ENCODE measurements at places on chromosomes 5 and 9.

DNA sequence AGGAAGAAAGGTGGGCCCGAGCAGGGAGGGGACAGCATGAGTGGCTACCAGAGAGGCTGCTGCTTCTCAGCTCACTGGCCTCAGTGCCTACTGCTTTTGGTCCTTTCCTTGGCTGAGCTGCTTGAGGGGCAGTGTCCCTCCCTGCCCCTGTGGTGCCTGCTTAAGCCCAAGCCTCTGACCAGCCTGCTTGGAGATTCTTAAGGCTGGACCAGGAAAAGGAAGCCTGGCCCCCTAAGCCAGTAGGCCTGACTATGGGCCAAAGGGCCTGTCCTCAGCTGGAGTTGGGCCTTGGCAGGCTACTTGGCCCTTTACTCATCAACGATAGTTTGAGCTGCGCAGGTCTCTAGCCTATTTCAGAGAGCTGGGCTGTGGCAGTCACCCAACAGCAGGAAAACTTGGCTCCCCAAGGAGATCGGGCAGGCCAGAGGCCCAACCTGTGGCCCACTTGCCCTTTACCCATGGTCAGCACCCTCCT lies 24.9 kb downstream of the TCF7 start:
- no peak for DNase-seq

GRCh38 chr5:132483101-132483500 lies 7.5 kb downstream of the IRF1 start:
- no peak for DNase-seq

DNA sequence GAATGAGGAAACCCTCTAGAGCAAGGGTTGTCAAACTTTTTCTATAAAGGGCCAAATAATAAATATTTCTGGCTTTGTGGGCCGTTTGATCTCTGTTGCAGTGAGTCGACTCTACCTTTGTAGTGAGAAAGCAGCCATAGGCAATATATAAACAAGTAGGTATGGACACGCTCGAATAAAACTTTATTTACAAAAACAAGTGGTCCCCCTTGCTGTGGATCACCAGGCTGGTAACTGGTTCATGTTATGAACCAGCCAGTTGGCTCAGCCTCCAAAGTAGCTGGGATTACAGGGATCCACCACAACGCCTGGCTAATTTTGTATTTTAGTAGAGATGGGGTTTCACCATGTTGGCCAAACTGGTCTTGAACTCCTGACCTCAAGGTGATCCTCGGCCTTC lies 118.5 kb downstream of the GPBP1 start:
- no peak for DNase-seq

DNA sequence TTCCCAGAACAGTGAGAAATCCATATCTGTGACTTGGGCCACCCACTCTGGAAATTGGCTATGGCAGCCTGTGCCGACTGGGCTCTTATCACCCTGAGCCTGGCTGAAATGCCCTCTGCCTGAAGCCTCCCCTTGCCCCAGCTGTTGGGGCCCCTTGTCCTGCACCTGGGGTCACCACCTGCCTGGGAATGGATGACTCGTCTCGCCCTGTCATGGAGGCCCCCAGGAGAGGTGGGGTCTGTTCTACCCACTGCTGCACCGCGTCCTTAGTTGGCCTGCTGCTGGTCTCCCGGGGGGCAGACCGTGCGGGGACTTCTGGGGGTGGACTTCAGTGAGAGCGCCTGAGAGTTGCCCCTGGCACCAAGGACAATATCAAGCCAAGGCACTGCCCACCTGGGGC lies 46.6 kb upstream of the COL5A1 start:
- no peak for DNase-seq

GRCh38 chr5:147055850-147056566 lies 177.5 kb upstream of the PPP2R2B start:
- DNase-seq = no peak

- DNase-seq = peak; percentile 63
Observed at GRCh38 chr9:106622164-106622487, 240.8 kb upstream of the ZNF462 start.

DNA sequence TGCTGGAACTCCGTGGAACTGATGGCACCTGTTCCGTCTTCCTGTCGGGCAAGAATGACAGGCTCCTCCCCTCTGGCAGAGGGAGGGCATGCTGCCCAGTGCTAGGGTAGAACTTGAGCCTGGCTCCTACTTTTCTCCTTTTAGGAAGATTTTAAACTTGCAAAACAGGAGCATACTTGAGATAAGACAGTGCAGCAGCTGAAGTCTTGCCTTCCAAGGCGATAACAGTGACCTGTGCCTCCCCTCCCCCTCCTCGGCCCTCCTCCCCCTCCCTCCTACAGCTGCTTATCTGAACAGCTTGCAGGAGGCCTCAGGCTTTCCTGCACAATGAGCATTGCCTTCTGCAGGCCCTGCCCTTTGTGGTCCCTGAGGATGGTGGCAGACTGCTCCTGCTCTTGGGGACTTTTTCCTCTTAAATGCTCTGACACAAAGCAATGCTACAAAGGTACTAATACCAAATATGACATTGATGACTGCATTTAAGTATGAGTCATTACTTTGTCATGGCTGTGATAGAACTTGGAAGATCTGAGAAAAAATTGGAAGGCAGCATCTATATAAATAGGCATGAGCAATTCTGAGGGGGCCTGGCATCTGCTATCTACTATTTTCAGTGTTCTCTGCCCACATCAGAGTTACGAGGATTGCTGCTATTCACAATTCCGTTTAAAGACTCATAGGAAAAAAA lies 2.0 kb downstream of the GADD45G start:
- no peak for DNase-seq

DNA sequence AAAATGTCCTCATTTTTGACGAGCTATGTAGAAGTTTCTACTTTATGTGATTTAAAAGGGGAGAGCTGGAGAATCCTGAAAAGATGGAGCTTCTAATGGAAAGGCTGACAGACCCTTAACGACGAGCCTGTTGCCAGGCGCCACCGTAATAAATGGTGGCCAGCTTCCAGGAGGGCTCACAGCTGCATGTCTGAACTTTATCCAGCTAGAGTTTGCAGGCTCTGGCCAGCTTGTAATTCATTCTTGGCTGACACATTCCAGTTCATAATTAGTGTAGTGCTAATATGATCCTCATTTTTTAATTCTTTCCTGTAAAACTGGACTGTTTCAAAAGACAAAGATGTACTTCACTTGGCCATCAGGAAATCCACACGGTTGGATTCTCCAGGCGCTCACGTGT lies 246.7 kb downstream of the GAS1 start:
- DNase-seq = no peak

DNA sequence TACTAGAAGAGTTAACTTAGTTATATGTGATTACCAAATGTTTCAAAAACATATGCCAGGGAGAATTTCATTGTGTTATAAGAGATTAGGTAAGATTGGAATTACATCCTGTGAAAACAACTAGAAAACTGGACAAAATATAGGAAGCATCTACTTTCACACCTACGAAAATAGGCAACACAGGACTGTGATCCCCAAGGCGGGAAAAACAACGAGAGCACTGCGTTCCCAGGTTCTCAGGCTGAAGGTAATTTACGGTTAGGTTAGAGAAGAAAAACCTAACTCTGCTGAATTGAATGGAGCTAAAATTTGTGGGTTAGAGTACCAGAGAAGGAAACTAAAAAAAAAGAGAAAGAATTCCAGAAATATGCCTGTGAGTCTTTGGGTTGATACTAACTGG lies 28.4 kb downstream of the ACOT12 start:
- DNase-seq = no peak

- DNase-seq = no peak
Observed at GRCh38 chr5:35754481-35754880, 102.2 kb upstream of the IL7R start.

DNA sequence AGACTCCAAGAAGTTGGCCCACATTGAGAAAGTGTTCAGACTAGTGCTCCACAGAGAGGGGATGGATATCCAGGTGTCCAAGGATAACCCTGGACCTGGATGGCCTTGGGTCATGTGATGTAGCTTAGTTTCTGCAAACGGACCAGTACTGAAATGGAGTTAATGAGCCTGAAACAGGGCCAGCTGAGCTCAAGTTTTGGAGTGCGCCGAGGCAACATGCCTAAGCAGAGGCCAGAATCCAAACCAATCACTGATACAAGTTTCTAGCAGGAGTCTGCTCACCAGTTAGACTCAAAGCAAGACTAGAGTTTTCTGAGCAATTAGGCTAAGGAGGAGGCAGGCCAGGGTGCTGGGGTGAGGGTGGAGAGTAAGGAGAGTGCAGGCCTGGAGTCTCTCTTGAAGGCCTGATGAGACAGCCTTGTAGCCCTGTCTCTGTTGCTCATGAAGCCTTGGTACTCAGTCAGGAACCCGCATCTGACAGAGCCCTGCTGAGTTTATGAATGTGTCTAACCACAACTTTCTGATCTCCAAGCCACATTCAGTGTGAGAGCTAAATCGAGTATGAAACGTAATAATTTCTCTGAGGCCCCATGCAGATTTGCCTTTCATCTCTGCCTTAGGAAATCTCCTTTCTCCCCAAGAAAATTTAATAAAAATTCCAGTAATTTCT lies 68.9 kb upstream of the EQTN start:
- no peak for DNase-seq

DNA sequence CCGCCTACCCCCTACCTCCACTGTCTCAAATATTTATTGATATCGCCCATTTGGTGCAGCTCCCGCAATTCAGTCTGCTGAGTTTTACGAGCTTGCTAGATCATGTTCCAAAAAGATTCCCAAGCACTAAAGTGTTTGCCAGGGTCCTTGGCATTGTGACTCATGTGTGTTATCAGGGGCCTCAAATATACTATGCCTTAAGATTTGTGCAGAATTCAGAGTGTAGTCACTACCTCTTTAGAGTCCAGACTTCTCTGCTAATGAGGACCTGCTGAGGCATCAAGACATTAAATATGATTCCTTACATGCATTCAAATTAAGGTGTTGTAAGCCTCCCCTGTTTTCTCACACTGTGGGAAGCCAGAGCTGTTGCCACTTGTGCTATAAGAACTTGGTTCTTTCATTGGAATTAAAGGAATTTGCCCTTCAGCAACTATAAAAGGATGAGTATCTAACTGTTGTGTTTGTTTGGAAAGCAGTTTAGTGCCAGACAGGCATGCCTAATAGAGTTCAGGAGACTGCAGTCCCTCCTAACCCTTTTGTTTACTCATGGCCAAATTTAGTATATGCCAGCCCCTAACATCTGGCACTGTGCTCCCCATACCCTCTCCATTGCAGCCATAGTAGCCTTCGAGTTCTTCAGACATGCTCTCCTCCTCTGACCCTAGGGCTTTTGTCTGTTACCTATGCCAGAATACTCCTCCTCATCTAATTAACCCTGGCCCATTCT lies 316.4 kb downstream of the NR3C1 start:
- DNase-seq = no peak

- no peak for DNase-seq
Observed at GRCh38 chr9:3807601-3808000, 281.8 kb upstream of the RFX3 start.

- no peak for DNase-seq
Observed at GRCh38 chr5:149904977-149905376, 39.6 kb downstream of the PDE6A start.

DNA sequence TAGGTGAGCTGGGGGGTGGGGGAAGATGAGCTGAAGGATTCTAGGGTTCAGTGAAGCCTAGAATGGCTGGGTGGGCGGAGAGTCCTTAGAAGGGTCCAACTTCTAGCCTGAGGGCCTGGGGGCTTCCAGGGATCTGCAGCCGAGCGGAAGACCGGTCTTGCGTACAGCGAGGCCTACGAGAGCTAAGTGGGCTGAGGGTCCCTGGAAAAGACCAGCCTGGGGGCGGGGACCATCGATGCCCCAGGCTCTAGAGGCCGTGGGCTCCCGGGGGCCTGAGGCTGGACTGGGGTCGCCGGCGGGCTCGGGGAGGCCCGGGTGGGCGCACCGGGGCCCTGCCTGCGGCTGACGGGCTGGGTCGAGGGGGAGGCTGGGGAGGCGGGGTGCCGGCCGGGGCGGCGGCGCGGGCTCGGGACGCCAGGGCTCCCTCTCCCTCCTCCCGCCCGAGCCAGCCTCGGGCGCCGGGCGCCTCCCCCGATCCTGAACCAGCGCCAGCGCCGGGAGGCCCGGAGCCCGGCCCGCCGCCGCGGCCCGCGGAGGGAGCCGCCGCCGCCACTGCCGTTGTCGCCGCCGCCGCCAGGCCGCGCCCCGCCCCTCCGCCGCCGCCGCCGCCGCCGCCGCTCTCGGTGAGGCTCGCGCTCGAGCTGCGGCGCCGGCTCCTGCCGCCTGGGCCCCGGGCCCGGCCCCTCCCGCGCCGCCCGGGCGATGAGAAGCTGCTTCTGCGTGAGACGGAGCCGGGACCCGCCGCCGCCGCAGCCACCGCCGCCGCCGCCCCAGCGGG lies at the start of gene MVB12B:
TSS of gene MVB12B (plus strand) at position 602 of the 778 bp plus-strand sequence. CDS start at position 703, 101 bp downstream.
- peak; percentile 46 for DNase-seq

DNA sequence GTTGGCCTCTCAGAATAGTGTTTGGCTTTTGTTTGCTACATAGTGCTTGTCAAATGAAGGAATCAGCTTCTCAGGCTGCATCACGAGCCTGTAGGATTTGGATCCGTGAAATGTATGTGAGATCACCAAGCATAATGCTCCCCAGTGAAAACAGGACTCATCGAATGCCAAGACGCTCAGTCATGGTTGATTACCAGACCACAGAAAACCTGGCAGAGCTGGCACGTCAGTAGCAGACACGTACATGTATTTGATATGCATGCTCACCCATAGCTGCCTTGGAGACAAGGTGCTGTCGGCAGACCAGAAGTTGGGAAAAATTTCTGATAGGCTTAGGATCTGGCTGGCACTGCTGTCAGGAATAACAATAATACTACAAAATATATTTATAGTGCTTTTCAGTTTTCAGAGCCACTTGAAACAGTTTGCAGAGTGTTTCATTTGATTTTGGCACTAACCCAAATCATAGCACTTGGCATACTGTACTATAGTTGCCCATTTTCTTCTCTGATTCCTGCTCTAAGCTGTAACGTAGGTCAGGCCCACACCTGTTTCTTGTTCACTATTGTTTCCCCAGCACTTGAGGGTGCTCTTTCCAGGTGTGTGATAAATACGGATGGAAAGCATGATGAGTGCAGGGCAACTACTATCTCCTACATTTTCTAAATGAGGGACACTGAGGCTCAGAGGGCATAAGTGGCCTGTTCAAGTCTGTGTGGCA lies 226.1 kb downstream of the NR3C1 start:
- DNase-seq = peak; percentile 6

GRCh38 chr9:68507130-68507805 lies 33.4 kb downstream of the TMEM252 start:
- DNase-seq = no peak

DNA sequence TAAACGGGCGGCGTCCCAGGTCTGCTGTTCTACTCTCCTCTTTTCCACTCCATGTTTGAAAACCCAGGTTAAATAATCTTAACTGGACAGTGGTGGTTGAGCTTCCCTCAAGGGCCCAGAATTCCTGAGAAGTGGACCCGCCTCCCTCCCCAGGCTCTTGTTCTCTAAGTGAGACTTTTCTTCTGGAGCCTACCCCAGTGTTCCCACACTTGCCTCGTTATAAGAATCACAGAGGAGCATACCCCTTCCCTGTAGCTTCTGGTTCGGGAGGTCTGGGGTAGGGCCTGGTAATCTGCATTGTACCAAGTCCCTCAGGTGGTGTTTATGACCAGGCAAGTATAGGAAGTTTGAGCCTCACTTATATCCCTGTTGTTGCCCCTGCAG lies 12.0 kb downstream of the PSD2 start:
- DNase-seq = no peak

GRCh38 chr9:127721391-127721821 lies 5.5 kb downstream of the TTC16 start:
- no peak for DNase-seq

- DNase-seq = no peak
Observed at GRCh38 chr5:68484307-68485068, 268.9 kb downstream of the PIK3R1 start.
